Activated naive CD4-positive, alpha-beta T cell treated with anti-CD3 and anti-CD28 coated beads for 36 hours (primary cell): ENCODE measurements at places on chromosomes 16 and 17. TPM values are rescaled to one million over a fixed set of nuclear protein-coding genes. Genes with fewer than 3 reads are reported as not detected.

DNA sequence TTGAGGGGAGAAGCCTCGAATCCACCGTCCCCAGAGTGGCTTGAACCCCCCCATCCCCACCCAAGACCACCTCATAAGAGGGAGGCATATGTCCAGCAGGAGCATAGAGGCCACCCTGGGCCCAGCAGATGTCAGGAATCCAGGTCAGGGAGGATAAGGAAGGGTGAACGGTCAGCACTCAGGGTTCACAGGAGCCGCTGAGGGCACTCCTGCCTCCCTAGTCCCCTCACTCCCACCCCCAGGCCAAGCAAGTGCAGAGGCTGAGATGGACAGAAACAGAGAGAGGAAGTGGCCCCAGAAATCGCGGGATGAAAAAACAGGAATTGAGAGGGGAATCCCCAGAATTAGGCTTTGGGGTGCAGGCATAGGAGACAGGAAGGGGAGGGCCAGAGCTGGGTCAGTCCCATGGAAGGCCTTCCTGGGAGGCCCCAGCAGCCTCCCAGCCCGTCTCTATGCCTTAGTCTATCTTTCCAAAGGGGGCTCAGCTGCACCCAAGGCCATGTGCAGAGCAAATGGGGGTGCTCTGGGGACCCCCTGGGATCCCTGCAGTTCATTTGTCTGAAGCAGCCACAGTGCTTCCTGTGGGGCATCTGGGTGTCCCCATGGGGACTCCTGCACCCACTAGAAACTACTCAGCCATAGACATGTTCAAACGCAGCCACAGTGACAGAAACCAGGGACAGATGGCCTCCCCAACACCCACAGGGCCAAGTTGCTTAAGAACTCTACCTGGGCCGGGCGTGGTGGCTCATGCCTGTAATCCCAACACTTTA is 1.7 kb downstream of the CMTM3 start:
- peak; percentile 46 for DNase-seq

CA7 gene
- not detected for total RNA-seq

DNA sequence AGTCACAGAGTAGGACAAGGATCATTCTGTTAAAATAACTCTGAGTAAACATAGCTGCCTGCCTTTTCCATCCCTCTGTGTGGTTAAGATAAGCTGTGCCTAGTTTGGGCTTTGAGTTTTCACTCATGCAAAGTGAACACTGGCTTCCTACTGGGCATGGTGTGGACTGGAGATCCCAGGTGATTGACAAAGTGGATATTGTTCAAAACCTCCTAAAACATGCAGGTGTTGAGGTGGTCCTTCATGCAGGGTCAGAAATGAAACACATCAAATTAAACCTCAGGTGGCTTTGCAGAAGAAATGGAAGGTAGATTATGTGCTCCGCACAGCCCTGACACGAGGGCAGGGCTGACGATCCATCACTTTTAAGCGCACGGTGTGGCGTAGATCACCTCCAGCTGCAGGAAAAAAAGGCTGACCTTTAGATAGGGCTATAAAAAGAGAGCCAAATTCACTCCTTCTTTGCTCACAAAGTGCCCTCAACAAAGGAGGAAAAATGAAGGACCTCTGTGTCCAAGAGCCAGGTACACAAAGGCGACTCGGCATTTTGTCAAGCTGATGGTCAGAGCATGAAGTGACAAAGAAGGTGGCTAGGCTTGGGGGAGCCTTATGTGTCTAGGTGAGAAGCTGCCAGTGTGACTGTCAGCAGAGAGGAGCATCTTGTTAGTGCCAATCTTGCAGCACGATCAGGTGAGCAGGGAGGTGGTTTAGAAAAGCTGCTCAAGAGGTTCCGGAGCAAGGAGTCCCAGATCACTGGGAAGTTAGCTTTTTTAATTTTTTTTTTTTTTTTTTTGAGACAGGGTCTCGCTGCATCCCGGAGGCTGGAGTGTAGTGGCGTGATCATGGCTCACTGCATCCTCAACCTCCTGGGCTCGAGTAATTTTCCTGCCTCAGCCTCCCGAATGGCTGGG is 19.9 kb upstream of the ITPRIPL2 start:
- no peak for DNase-seq

DNA sequence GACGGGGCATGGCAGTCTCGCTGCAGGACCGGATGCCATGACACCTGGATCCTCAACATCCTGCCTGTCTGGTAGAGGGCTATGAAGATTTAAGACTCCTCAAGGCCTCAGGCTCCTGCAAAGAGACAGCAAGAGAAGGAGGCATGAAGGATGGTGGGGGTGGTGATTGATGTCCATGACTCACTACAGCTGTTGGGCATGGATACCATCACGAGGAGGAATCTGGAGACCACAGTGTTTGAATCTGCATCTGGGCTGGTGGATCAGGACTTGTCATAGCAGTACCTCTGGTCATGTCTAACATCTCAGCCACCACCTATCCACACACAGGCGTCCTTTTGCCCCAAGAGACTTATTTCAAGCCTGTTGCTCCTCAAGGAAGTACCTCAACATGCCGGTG is 50.2 kb upstream of the WSCD1 start:
- DNase-seq = no peak

- no peak for DNase-seq
These were observed 51.8 kb downstream of the TEKT5 start for GRCh38 chr16:10642964-10643363.

- no peak for DNase-seq
These were observed 104.6 kb downstream of the TRIM37 start for GRCh38 chr17:59002126-59002525.

CDR2L gene
- total RNA-seq = 0.49 TPM

- no peak for DNase-seq
These were observed 67.1 kb downstream of the RMI2 start for GRCh38 chr16:11412175-11412904.

DNA sequence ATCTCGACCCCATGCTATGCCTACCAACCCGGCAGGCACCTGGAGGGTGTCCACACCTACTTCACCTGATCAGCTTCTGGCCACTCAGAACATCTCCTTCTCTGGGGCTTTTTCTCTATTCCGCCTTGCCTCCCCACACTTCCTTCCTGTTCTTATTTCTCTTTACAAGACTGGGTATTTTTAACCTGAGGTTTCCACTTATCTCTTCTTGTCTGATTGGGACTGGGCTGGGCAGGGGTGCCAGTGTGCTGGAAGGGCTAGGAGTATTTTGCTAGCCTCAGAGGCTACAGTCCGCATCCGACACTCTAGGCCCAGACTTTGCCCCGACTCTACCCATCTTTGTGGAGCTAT is 26.2 kb upstream of the ZNF652 start:
- DNase-seq = peak; percentile 56

GRCh38 chr17:18021372-18021771 is 17.6 kb downstream of the ATPAF2 start:
- DNase-seq = no peak

DNA sequence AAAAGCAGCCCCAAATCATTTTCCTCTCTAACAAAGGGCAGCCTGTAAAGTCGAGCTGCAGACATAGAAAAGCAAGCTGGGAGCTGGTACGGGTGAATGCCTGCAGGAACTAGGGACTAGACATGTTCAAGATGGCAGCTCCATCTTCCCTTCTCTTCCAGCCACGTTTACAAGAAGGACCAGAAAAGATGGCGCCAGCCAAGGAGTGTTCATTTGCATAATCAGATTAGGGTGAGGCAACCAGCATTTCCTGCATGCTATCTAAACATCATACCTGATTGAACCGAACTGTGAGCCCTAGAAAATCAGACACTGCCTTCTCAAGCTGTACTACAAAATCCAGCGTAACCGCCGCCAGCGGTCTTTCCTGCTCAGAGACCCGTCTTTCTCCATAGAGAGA is 896.8 kb downstream of the CDH11 start:
- no peak for DNase-seq

DNA sequence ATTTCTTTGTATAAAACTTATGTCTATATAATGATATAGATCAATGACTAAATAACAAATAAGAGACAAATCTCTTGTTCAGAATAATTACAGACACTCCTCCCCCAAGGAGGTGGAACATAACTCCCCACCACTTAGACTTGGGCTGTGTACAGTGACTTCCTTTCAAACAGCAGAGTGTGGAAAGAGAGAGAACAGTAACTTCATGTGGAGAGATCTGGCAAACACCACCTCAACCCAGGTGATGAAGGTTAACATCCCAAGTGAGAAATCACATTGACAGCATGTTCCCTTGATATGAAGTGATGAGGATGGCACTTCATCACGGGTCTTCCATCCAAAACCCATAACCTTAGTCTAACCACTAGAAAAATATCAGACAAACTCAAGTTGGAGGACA is 169.3 kb downstream of the PARN start:
- DNase-seq = no peak

GRCh38 chr17:82170412-82170961 is 42.2 kb downstream of the CCDC57 start:
- DNase-seq = no peak

- peak; percentile 48 for DNase-seq
These were observed 530 bp downstream of the NAA60 start for GRCh38 chr16:3444032-3444388.

- no peak for DNase-seq
These were observed 20.4 kb downstream of the PRKCA start for GRCh38 chr17:66322764-66323163.

DNA sequence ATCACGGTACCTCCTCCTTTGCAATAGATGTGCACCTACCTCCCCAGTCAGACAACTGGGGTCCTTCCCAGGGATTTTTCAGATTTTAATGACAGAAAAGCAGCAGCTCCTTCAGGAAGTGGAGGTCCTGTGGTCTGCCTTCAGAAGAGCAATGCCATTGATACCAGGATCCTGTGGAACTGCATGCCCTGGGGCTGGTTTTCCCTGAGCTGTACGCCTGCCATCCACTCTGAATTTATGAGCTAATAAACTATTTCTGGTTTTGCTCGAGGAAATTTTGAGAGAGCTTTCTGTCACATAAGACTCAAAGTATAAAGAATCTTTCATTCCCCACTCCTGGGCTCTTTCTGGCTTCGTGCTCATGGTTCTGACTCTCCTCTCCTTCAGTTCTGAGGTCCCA is 10.0 kb upstream of the CCL23 start:
- DNase-seq = no peak

GRCh38 chr16:86398201-86398600 is 112.1 kb upstream of the FOXF1 start:
- no peak for DNase-seq

GRCh38 chr16:88306860-88307545 is 75.8 kb upstream of the ZNF469 start:
- DNase-seq = no peak

- DNase-seq = no peak
These were observed 67.5 kb downstream of the SEC14L1 start for GRCh38 chr17:77208217-77208808.

C1QTNF8 gene
- total RNA-seq = not detected

- DNase-seq = no peak
These were observed 221.6 kb upstream of the DYNLRB2 start for GRCh38 chr16:80319181-80319580.

DNA sequence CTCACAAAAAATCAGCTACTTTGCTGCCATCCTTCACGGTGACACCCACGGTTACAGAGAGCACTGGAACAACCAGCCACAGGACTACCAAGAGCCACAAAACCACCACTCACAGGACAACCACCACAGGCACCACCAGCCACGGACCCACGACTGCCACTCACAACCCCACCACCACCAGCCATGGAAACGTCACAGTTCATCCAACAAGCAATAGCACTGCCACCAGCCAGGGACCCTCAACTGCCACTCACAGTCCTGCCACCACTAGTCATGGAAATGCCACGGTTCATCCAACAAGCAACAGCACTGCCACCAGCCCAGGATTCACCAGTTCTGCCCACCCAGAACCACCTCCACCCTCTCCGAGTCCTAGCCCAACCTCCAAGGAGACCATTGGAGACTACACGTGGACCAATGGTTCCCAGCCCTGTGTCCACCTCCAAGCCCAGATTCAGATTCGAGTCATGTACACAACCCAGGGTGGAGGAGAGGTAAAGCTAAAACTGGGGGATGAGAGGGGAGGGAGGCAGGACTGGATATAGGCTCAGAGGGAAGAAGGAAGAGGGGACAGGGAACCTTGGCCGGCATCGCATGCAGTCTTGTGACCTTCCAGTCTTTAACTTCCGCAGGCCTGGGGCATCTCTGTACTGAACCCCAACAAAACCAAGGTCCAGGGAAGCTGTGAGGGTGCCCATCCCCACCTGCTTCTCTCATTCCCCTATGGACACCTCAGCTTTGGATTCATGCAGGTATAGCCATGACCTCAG is 581 bp downstream of the CD68 start:
- DNase-seq = no peak

GRCh38 chr17:1082579-1082978 is 85.7 kb downstream of the TIMM22 start:
- no peak for DNase-seq

SALL1 gene
- total RNA-seq = not detected

DNA sequence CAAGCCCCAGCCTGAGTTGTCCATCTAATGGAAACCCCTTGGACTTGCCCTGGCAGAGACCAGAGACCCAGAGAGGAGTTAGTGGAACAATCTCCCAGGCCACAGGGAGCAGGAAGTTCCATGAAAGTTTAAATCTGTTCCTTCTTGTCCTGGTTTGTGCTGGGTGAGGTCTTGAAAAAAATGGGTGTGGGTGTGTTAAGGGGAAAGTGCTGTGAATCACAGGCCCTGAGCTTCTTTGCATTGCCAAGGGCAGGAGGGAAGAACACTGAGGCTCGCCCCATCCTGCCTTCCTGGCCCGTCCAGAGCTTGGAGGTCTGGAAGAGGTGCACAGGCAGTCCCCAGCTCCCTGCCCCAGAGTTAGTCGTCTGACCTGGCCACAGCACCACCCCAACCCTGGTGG is 2.3 kb downstream of the ADORA2B start:
- DNase-seq = no peak

DNA sequence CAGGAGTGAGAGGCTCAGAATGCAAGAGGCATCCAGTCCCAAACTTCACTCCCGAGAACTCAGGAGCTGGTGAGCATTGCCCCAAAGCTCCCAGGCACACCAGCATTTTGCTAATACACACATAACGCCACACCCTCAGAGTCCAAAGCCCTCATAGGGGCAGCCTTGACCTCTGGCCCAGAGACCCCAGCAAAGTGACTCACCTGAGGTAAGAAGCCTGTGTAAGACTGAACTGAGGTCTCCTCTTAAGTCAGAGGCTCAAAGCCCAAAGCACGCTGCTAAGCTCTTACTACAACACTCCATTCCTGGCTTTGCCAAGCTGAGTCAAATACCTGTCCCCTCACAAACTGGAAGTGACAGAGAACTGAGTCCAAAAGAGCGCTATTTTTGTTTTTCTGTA is 16.4 kb downstream of the ST3GAL2 start:
- DNase-seq = no peak

DNA sequence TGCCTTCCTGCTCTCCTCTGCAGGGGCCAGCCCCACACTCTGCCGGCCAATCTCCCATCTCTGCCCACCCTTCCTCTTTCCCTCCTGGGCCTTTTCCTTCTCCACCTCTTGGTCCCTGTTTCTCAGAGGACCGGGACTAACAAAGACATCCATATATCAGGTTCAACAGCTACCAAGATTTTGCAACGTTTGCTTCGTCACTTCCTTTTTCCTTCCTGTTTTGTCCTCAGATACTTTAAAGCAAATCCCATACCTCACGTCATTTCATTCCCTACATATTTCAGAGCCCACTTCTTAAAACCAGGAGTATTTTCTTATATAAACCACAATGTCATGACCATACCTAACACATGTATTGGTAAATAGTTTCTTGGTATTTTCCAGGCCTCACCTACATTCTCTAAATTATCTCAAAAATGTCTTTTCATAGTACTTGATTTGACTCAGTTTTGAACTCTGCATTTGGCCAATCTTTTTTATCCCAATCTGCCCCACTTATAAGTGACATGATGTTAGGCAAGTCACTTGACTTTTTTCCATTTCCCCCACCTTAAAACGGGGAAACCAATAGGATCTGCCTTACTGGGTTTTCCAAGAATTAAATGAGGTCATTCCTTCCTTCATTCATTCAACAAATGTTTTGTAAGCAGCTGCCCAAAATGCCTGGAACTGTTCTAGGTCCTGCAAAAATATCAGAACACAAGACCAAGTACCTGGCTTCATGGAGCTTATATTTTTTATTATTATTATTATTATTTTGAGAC is 7.2 kb upstream of the USP10 start:
- DNase-seq = no peak
